ENCODE measurements at places on chromosomes 12 and 14.

- DNase-seq: no peak
Observed at GRCh38 chr14:64541261-64541971, 875 bp downstream of the HSPA2 start.

- no peak for DNase-seq
Observed at GRCh38 chr14:57573173-57573572, 79.5 kb upstream of the CCDC198 start.

DNA sequence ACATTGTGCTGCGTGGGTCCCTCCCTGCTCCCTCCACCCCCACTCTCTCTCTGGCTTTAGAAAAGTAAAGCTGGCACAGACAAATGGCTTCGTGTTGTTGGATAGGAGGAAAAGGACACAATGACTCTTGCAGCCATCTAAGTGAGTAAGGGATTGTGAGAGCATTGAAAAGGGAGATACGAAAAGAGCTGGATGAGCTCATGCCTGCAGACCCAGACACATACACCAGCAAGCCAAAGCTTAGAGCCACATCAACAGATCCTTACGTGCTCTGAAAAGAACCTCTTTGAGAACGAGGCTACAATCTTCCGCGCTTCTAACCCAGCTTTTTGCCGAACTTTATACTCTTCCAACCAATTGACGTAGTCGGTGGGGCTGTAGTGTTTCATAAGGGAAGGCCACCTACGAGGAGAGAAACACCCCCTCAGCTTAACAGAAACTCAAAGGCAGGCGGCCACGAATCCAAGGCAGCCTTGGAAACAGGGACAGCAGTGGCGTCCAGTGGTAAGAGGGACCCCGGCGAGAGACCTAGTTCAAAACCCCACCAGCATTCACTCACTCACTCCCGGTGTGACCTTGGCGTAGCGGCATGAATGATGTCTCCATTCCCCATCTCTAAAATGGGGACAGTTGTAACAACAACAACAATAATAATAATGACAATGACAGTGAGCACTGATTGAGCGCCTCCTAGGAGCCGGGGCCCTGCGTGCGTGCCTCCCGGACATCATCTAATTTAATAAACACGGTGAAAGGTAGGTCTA is 1.1 kb downstream of the FBXO21 start:
- DNase-seq: no peak

- DNase-seq: no peak
Observed at GRCh38 chr12:130486891-130487416, 149.3 kb downstream of the PIWIL1 start.

DNA sequence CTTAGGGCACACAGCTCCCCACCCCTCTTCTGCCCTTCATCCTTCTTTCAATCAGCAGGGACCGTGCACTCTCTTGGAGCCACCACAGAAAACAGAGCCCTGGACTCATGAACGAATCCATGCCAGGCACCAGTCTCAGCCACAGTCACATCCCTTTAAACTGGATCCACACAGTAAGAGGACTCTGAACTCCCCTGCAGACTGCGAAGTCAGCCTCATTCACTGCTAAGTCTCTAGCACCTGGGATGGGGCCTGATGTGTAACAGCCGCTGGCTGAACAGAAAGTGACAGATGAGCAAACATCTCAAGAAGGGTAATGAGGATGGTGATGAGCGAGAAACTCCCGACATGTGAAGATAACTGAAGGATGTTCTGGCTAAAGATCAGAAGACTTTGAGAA is 45.8 kb upstream of the IQSEC3 start:
- no peak for DNase-seq

DNA sequence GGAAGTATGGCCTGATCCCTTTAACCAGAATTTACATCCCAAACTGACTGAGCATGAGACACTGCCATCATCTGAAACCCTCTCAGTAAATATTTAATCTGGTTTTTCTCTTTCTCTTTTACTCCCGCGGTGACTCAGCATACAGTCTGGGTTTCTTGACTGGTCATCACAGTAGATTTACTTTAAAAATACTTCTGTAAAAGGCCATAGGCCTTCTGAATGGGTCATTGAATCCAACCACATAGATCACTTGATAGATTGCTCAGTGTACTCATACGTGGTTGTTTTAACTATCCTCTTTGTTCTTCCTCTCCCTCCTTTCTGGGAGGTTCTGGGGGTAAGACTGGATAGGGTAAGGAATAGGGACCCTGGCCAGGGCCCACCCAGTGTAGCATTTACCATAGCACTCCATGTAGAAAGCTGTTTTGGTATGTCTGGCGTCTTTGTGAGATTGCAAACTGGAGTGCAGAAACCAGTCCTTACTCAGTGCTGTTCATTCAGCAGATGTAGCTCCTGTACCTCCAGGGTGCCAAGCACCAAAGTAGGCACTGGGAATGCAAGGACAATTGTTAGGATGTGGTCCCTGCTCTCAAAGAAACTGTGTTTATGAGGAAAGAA is 165.7 kb downstream of the SRGAP1 start:
- no peak for DNase-seq

All from NCI-H1694 (cell line).